GM23248 (cell line): ENCODE measurements at places on chromosomes 12 and 14. TPM values are rescaled to one million over a fixed set of nuclear protein-coding genes. Genes with fewer than 3 reads are reported as not detected.
A peak's percentile ranks its signal among the peaks of the same experiment; 100 is the strongest.

- DNase-seq, result peak; percentile 92
These were observed 22.7 kb upstream of the EID3 start for GRCh38 chr12:104280717-104281458.

GRCh38 chr12:109710747-109711595, 2.7 kb upstream of the FAM222A start:
- peak; percentile 49 for DNase-seq

SYNDIG1L gene
- total RNA-seq, result not detected in 2 replicates

RNU4-1 gene
- not detected in 2 replicates for total RNA-seq

DNA sequence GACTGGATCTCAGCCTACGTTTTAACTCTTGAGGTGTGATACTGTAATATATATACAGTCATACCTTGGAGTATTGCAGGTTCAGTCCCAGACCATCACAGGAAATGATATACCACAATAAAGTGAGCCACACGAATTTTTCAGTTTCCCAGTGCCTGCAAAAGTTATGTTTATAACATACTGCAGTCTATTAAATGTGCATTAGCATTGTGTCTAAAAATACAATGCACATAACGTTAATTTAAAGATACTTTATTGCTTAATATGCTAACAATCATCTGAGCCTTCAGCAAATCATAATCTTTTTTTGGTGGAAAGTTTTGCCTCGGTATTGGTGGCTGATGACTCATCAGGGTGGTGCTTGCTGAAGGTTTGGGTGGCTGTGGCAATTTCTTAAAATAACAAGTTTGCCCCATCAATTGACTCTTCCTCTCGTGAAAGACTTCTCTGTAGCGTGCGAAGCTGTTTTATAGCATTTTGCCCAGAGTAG, 18.9 kb downstream of the PYROXD1 start:
- DNase-seq, result peak; percentile 48

C12orf57 gene
- total RNA-seq, result 261 and 264 TPM in 2 replicates

GRCh38 chr14:101980700-101981099, 16.3 kb downstream of the DYNC1H1 start:
- DNase-seq, result peak; percentile 99

- peak; percentile 62 for DNase-seq
These were observed 83.4 kb downstream of the PDE3A start for GRCh38 chr12:20451761-20452160.

DNA sequence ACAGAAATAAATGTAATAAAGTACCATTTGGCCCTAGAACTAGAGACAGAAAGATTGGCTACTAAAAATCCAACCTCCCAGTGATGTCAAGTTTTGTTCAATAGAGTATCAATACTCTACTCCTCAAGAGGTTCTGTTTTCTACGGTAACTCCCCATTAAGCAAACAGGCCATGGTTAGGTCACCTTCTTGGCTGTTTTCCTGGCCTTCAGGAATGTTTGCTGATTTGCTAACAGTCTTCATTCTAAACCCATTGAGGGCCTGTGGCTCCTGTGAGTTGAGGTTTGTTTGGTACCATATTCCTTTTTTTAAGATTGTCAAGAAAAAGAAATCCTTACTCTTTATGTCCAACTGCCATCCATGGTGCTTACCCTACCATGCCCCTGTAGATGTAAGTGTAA, 1022.0 kb upstream of the TMEM132C start:
- DNase-seq, result peak; percentile 55

HAL gene
- total RNA-seq, result not detected in 2 replicates

ACOT6 gene
- total RNA-seq, result not detected in 2 replicates

- peak; percentile 80 for DNase-seq
These were observed 764 bp downstream of the DYNLL1 start for GRCh38 chr12:120496413-120497340.

DNA sequence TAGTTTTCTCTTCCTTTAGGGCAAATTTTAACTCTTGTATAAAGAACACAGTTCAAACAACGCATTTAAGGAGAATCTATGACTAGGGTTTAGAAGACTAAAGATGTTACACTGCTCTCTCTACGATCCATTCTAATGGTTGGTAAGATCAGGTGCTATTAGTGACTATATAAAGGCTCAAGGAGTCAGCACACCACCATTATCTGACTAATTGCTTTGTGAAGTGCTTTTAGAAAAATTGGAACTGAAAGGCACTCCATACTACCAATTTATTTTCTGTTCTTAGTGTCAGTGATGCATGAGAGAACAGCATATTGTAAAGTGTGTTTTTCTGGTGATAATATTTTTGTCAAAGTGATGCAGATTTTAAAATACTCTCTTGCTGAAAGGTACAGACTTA, 136.8 kb downstream of the SYT1 start:
- no peak for DNase-seq

- DNase-seq, result no peak
These were observed 124.7 kb downstream of the GARIN6 start for GRCh38 chr12:99772274-99772673.
